AG08395 (cell line): ENCODE measurements at places on chromosomes 3 and 15.

DNA sequence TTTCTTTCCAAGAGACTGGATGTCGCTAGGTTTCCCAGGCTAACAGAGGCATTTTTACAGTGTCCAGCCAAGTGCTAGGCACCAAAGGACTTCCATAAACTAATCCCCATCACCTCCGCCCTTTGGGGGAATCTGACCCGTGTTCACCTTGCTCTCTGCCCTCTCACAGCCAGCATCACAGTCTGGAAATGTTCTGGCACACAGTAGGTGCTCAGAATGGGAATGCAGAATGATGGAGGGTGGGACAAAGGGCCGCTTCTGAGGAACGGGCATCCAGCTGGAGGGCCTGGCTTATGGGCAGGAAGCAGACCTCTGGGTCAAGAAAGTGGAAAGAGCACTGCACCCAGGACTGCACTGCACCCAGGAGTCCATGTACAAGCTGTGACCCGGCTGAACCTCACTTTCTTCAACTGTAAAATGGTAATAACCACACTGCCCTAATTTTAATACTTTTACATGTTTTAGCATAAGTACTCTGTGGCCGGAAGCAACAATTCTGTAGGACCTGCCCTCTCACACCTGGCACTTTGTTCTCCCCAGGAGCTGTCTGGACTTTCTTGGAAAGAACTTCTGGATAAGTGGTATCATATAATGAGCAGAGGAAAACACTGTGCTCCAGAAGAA is 901 bp upstream of the NMB start:
- DNase-seq = no peak

DNA sequence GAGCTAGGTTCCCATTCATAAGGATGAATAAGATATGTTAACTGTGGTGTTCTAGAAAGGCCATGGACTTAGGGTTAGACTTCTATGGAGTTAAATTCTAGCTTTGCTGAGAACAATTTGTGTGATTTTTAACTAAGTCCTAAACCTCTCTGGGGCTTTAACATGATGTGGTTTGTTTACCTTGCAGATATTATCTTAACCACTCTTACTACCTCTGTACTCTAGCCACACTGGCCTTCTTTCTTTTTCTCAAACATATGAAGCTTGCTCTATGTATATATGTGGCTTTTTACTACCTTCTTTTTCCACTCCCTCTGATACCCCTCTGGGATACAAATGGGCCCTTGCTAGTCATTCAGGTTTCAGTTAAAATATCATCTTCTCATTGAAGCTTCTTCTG is 108.4 kb downstream of the ZNF609 start:
- DNase-seq = no peak

- DNase-seq = no peak
Observed at GRCh38 chr3:171339598-171339997, 120.6 kb downstream of the TNIK start.

- DNase-seq = no peak
Observed at GRCh38 chr3:4739289-4740236, 239.7 kb upstream of the BHLHE40 start.

DNA sequence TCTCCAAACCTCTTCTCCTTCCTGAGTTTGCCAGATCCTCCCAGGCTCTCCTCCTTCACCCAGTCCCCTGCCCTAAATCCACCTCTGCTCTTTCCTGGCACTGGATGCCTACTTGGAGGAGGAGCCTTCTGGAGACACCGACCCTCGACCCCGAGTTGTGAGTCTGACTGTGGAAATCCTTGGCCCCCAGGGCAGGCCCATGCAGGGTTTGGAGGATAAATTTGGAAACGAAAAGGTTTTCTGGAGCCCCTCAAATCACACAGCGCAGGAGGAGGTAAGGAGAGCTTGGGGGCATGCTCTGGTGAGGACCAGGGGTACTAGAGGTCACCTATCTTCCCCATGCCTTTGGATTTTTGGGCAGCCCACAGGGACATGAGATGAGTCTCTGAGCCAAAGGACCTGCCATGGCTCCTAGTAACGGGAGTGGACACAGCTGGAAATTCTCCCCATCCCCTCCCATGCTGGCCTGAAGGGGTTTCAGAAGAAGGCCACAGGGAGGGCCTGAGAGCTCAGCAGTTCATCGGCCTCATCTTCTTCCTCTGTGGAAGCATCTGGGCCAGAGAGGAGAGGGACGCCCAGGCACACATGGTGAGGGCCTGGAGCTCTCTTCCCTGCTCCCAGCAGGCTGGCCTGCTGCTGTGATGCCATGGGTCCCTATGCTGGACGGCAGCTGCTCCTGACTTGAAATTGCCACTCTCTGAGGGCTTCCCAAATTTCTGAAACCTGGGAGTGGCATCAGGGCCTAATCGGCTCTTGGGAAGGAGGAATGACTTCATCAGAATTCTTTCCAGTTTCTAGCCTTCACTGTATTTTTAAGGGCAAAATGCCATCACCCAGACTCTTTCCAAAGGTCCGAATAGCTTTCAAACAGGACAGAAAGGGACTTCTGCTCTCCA is 68.6 kb upstream of the ITGA11 start:
- peak; percentile 53 for DNase-seq

GRCh38 chr15:95763426-95763825 is 567.1 kb upstream of the NR2F2 start:
- DNase-seq = no peak

DNA sequence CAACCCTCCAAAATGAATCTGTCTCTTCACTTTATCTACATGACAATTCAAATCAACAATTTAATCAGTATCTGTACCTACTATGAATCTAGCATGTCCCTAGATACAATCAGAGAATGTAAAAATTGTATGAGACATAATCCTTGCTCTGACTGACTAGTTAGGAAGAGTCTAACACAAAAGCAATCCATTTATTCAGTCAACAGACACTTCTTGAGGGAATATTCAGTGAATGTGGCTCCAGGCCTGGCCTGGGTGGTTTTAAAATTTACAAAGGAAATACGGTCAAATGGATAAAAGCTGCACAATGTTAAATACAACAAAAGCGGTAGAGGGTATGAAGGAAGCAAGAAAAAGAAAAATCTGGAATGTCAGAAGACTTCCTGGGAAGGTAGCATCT is 45.2 kb downstream of the GSK3B start:
- no peak for DNase-seq

- no peak for DNase-seq
Observed at GRCh38 chr15:44657378-44657777, 6.1 kb downstream of the SPG11 start.

DNA sequence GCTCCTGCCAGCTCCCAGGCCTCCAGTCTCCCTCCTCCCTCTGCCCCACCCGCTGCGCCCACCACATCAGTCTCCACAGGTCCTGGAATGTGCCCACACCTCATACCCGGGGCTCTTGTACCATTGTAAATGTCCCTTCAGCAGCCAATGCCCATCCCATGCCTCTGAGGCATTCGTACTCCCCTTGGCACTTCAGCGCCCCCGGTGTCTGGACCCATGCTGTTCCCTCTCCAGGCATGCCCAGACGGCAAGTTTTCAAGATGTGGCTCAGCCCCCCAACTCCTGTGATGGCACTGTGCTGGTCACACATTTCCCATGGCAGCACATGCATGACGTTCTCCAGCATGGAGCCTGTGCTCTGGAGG is 13.3 kb downstream of the PLXND1 start:
- DNase-seq = no peak

- DNase-seq = no peak
Observed at GRCh38 chr15:36791844-36792571, 212.6 kb downstream of the CDIN1 start.
